ENCODE measurements at places on chromosomes 3 and 15.

DNA sequence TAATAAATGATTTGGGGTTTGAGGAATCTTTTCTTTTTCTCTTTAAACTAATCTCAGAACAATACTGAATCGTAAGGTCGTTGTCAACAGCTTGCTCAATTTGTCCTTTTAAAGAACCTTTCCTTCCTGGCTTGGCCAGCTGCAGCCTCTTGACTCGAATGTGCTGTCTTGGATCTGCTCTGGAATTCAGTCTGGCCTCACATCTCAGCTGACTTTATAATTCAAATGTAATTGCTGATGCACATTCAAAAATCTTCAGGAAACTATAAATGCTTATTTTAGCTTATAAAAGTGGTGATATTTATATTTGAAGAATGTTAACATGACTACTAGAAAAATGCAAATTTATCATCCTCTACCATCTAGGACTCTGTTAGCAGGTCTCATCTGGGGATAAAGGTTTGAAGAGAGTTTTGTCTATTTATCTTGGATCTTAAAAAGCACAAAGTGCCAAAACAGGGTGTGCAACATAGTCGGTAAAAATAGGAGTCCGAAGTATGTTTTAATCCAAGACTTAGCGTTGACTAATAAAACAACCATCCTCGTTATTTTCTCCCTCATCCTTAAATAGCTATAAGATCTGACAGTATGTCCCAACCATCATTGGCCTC lies 1035.2 kb downstream of the MCTP2 start:
- DNase-seq: no peak

- peak; percentile 34 for DNase-seq
These were observed 157.3 kb upstream of the CGNL1 start for GRCh38 chr15:57218826-57219576.

GRCh38 chr15:36575266-36575665 lies 4.2 kb upstream of the CDIN1 start:
- no peak for DNase-seq

DNA sequence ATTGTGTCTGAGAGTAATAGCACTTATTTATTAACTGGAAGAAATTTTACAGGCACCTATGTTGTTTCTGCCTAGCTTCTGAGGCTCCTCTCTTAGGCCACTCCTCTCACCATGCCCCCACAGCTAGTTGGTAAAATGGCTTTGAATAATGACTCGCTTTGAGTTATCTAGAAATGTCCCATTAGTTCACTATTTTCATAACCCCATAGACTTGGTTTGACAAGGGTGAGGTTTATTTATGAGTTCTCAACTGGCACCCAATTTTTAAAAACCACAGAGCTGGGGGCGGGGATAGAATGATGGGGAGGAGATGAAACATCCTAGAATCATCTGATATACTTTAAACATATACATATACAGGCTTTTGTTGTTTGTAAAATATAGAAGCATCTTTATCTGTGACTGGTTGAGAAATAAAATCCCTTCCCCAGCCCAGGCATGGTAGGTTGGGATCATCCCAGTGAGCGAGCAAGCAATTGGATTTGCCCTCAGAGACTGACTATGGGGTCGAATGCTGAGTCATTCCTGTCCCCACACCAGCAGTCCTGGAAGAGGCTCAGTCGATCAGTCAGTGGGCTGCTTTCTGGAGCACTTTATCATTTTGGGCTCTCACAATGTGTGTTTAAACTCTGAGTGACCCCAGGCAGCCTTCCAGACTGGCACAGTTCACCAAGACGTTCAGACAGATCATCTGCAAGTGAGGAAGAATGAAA lies 60.2 kb upstream of the TSEN2 start:
- no peak for DNase-seq

GRCh38 chr3:157498371-157498770 lies 4.8 kb downstream of the VEPH1 start:
- DNase-seq: no peak

DNA sequence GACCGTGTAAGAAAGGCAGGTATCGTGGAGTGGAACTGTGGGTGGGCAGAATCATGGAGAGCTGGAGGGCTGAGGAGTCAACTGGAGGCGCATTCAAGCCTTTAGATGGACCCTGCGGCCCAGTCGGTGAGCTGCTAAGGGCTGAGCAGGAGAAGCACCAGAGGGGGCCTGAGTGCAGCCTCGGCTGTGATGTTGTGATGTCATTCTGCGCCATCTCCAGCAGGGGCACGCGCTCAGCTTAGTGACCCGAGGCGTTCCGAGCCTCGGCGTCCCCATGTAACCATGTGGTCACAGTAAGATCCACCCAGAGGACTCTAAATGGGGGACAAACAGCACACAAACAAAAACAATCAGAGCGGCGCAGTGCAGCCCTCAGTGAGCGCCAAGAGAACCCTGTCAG lies 76.8 kb downstream of the VGLL4 start:
- no peak for DNase-seq

GRCh38 chr3:48107227-48107626 lies 81.0 kb downstream of the CDC25A start:
- no peak for DNase-seq

DNA sequence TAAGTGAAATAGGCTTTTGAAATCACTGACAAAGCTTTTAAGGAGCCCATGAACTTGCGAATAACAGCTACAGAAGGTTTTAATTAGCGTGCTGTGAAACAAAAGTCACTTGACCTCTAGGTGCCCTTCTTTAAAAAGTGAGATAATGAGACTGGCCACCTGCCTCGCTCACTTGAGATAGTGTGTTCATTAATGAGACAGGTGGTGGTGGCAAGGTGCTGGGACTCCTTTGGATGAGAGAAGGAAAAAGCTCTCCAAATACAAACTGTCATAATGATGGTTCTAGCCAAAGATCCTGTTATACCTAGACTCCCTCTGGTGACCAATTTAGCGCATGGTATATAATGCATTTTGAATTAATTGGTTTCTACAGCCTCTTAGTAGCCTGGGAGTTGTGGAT lies 22.7 kb upstream of the IREB2 start:
- DNase-seq: peak; percentile 27

- DNase-seq: no peak
These were observed 38.4 kb downstream of the SPSB4 start for GRCh38 chr3:141089339-141090152.

GRCh38 chr15:97992823-97993222 lies 32.3 kb downstream of the ARRDC4 start:
- no peak for DNase-seq

DNA sequence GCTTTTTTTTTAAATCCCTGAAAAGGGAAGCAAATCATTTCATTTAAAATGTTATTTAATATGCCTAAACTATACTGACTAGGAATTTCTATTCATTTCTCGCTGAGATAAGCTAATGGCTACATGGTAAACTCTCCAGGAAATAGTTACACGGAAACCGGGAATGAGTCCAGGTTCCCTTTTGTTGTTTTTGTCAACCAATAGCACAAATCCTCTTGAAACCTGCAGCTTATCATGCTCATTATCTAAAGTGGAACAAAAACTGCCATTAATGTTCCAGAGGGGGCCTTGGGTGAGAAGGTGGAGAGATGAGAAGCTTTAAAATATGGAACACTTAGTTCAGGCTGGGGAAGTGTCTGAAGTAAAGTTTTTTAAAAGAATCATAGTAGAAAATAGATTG lies 113.5 kb upstream of the ALCAM start:
- no peak for DNase-seq

GRCh38 chr3:13614607-13615006 lies 65.7 kb downstream of the FBLN2 start:
- no peak for DNase-seq

- no peak for DNase-seq
These were observed 292.9 kb upstream of the ROBO1 start for GRCh38 chr3:80060664-80061063.

DNA sequence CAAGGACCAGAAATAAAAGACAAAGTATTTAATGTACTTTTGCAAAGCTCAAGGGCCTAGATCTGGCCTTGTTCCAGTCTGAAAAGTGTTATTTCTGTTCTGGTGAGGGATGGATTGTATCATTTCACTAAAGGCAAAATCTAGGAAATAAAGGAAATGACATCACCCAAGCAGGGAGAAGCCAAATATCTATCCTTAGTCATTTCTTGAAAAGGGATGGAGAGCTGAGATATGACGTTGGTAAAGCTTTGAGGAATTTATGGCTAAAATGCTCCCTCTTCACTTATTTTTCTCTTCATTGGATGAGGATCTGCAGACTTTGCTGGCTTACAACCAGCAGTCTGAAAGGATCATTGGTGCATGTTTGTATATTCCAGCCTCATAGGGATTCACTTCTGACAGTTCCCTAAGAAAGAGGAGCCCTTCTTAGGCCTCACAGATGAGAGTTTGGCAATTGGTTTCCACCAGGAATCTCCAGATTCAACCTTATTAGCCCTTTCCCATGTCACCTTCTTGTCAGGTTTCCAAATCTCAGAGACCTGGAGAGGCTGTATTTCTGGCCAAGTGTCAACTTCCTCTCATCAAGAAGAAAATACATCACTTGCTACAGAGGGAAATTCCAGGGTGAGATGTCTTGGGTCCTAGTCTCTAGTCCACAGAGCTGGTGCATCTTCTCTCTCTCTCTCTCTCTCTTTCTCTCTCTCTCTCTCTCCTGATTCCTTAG lies 93.7 kb upstream of the BOC start:
- no peak for DNase-seq

GRCh38 chr3:5756443-5756842 lies 568.9 kb downstream of the EDEM1 start:
- no peak for DNase-seq

GRCh38 chr3:50430191-50430590 lies 70.9 kb upstream of the TMEM115 start:
- DNase-seq: no peak

DNA sequence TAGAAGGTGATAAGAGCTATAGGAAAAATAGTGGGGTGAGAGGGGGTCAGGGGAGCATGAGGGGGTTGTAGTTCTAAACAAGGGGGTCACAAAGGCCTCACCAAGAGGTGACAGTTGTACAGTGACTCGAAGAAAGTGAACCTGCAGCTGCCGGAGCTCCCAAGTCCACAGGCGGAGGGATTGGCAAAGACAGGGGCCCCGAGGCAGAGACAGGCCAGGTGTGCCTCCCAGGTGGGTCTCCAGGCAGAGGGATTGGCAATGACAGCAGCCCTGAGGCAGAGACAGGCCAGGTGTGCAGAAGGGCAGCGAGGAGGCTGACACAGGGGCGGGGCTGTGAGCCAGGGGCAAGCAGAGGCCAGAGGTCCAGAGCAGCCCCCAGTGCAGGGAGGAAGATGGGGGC lies 63.7 kb downstream of the DNAJB8 start:
- no peak for DNase-seq

DNA sequence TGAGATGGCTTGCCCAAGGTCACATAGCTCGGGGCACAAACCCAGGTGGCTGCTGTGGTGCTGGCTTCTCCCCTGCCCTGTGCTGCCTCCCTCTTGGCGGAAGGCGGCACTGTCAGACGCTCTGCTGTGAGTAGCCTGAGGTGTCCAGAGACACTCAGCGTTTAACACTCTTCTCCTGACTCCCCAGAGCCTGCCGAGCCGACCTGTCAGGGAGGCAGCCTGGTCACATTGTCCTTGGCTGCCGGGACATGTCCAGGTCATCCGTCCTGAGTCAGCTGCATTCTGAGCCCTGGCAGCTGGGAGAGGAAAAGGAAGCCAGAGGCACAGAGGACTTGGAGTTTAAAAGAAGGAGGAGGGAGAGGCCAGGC lies 4.7 kb downstream of the LMAN1L start:
- no peak for DNase-seq

GRCh38 chr3:150300388-150300787 lies 107.7 kb upstream of the TSC22D2 start:
- no peak for DNase-seq

DNA sequence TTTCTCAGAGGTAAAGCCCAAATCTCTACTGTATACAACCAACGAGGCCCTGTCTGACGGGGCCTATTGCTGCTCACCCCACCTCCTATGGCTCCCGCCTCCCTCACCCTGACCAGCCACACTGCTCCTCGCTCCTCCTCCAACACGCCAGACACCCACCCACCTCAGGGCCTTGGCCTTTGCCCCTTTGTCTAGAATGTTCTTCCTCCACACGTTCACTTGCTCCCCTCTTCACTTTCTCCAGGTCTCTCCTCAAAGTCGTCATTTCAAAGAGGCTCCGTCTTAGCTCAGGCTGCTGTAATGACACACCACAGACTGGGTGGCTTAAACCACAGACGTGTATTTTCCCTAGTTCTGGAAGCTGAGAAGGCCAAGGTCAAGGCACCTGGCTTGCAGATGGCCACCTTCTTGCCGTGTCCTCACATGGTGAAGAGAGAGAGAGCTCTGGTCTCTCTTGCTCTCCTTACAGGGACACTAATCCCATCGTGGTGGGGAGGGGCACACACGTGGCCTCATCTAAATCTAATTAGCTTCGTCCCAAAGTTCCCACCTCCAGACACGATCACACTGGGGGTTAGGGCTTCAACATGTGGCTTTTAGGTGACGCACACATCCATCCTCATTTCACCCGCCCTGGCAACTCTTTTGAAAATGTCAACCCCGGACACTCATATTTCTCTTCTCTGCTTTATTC lies 98.2 kb downstream of the TLE3 start:
- DNase-seq: no peak

GRCh38 chr15:29092376-29093064 lies 177.1 kb downstream of the NSMCE3 start:
- DNase-seq: no peak

GRCh38 chr3:164476631-164477030 lies 601.7 kb downstream of the SI start:
- no peak for DNase-seq

DNA sequence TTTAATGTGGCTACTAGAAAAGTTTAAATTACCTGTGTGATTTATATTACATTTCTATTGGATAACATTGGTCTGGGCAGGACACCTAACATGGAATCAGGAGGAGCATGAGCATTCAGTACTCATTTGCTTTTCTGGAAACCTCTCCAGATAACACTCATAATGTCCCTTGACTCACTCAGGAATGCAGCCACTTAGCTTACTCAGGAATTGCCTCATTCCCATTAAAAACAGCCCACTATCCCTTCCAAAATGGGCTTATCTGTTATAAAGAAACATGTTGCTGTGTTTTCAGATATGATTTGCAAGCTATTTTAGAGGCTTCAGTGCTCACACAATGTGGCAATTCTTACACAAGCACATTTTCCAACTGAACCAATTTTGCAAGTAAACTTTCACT lies 17.1 kb downstream of the GBE1 start:
- no peak for DNase-seq

DNA sequence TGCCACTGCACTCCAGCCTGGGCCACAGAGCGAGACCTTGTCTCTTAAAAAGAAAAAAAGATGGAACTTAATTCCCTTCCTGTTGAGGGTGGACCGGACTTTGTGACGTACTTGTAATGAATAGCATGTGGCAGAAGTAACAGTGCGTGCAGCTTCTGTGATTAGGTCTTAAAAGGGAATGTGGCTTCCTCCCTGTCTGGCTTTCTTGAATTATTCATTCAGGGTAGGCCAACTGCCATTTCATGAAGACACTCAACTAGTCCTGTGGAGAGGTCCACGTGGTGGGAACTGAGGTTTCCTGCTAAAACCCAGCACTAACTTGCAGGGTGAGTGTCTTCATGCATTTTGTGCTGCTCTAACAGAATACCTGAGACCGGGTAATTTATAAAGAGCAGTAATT lies 98.9 kb upstream of the PIAS1 start:
- DNase-seq: no peak

All from hematopoietic multipotent progenitor cell treated with erythropoietin and hydrocortisone succinate and interleukin-3 and kit ligand, for 8 days (in vitro differentiated cells).